ENCODE measurements at places on chromosomes 7 and 10. TPM values are rescaled to one million over a fixed set of nuclear protein-coding genes. Genes with fewer than 3 reads are reported as not detected.

GRCh38 chr7:75740846-75741497, 2.2 kb upstream of the HIP1 start:
- H3K27ac ChIP-seq: no peak overlapping the region
- DNase-seq: no peak
- no peaks in the 10 kb centered on the region for H3K36me3 ChIP-seq
- H3K4me1 ChIP-seq: no peaks in the 10 kb centered on the region

DNA sequence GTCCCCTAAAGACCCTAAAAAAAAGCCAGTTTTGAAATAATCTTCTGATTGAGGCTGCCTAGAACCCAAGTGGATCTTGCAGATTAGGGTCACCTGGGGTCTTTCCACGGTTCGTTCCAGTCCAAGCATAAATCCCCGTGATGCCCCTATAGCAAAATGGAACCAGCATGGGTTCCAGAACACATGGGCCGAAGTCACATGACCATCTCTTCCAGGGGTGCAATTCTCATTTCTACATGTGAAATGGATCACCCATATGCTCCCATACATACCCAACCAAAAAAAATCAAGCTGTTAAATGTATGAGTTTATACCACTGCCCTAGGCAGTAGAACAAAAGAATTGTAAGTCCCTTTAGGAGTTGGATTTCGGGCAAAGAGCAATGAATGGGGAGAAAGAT, 245.4 kb downstream of the SKIDA1 start:
- H3K4me3 ChIP-seq: no peak overlapping the region
- H3K27ac ChIP-seq: no peak overlapping the region
- H3K27me3 ChIP-seq: no peaks in the 10 kb centered on the region
- no peak for DNase-seq

DNA sequence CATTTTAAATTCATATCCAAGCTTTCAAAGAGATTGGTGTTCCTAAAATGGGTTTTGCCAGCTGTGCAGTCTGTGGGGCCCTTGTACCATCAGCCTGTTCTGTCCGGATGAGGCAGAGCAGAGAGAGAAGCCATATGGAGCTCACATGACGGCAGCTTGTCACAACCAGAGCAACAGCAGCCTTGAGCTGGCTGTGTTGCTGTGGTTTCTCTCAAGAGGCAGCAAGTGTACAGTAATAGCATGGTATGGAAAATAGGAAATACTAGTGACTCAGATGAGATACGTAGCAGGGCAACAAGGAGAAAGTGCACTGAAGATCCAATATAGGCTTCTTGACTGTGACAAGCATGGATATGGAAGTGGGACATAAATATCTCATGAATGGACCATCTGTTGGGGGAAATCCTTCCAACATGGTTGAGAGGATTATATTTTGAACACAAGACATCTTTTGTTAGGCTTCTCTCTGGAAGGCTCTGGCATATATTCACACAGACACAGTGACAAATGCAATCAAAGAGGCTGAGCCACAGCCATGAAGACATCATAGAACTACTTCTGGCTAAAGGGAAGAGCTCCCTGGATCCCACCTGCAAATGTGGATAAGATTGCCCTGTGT, 251.0 kb upstream of the TAC1 start:
- no peak for DNase-seq
- no peaks in the 10 kb centered on the region for H3K36me3 ChIP-seq
- no peak overlapping the region for H3K4me3 ChIP-seq
- H3K27ac ChIP-seq: no peak overlapping the region
- no peaks in the 10 kb centered on the region for H3K4me1 ChIP-seq

Gene TFPI2
- 18.8 TPM for total RNA-seq

DNA sequence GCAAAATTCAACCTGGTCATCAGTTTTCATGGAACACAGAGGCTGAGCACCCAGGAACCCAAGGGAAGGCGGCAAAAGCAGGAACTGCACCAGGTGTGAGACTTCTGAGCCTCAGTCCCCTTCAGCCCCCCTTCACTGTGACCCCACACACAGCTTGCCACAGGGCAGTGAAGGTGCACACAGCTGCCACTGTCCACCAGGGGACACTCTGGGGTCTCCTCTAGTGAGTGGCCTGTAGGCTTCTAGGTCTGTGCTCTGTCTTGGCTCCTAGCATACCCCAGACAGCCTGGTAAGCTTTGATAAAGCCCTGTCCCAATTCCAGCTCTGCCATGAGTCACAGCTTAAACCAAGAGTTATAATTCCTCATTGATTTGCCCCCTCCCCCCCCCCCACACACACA, 12.1 kb downstream of the KCNH2 start:
- H3K27ac ChIP-seq: no peak overlapping the region
- peak; percentile 31 for DNase-seq
- no peaks in the 10 kb centered on the region for H3K27me3 ChIP-seq
- H3K36me3 ChIP-seq: no peaks in the 10 kb centered on the region
- H3K4me1 ChIP-seq: no peaks in the 10 kb centered on the region

Gene EFCAB10
- total RNA-seq: not detected

Gene BAIAP2L1
- total RNA-seq: 20.8 TPM

- H3K4me3 ChIP-seq: peak overlapping the region; percentile 82
- DNase-seq: peak; percentile 55
- H3K27ac ChIP-seq: peak overlapping the region; percentile 98
Observed at GRCh38 chr7:8260871-8261694, 884 bp downstream of the ICA1 start.

Gene HMX3
- total RNA-seq: not detected

Gene BMS1
- 7.3 TPM for total RNA-seq

GRCh38 chr10:112389271-112389822, 15.4 kb downstream of the ACSL5 start:
- no peaks in the 10 kb centered on the region for H3K4me1 ChIP-seq
- H3K36me3 ChIP-seq: no peaks in the 10 kb centered on the region
- H3K27me3 ChIP-seq: no peaks in the 10 kb centered on the region
- no peak overlapping the region for H3K4me3 ChIP-seq
- no peak overlapping the region for H3K27ac ChIP-seq

Gene FFAR4
- total RNA-seq: 1.0 TPM

Gene CYP2C8
- 1.8 TPM for total RNA-seq

Gene ABCB4
- total RNA-seq: 0.69 TPM

DNA sequence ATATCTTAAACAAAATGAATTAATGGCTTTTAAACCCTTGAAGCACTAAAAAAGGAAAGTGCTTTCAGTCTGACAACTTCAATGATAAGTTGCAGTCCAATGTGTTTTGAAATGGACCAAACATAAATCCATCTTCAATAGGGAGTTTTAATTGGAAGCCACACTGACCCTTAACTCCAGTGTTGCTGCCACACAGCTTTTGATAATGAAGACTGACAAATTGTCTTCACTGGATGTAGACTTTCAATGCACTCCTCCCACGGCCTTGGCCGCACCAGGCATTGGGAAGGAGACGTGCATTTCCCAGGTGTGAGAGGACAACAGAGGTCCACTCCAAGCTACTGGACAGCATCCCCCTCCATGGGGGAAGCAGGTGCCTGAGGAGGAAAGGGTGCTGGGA, 159.0 kb upstream of the NRP1 start:
- DNase-seq: no peak
- H3K27ac ChIP-seq: no peak overlapping the region
- H3K4me3 ChIP-seq: no peak overlapping the region
- no peaks in the 10 kb centered on the region for H3K36me3 ChIP-seq
- H3K4me1 ChIP-seq: no peaks in the 10 kb centered on the region

- no peak for DNase-seq
- no peaks in the 10 kb centered on the region for H3K36me3 ChIP-seq
- no peak within 1 kb of the TSS for H3K4me3 ChIP-seq
- no peaks in the 10 kb centered on the region for H3K27me3 ChIP-seq
Observed at GRCh38 chr7:128671992-128672391, at the start of gene GARIN1A. Gene GARIN1A, plus strand, starts transcription at chr7:128672292. Its CDS starts 106 bp downstream, at chr7:128672398.

Gene TNS3
- 95.7 TPM for total RNA-seq

- no peaks in the 10 kb centered on the region for H3K4me1 ChIP-seq
- no peaks in the 10 kb centered on the region for H3K27me3 ChIP-seq
- no peak overlapping the region for H3K27ac ChIP-seq
- no peak overlapping the region for H3K4me3 ChIP-seq
- no peaks in the 10 kb centered on the region for H3K36me3 ChIP-seq
Observed at GRCh38 chr7:10802526-10802925, 171.1 kb upstream of the PHF14 start.

GRCh38 chr10:119103903-119104653, at the start of gene DENND10:
Gene DENND10, plus strand, starts transcription at chr10:119104113. Its CDS starts 30 bp downstream, at chr10:119104143.
- no peaks in the 10 kb centered on the region for H3K4me1 ChIP-seq
- peak within 1 kb of the TSS; percentile 85 for H3K4me3 ChIP-seq
- DNase-seq: peak; percentile 82
- H3K36me3 ChIP-seq: no peaks in the 10 kb centered on the region
- no peaks in the 10 kb centered on the region for H3K27me3 ChIP-seq

GRCh38 chr10:75083972-75084833, 27.3 kb upstream of the SAMD8 start:
- no peak overlapping the region for H3K27ac ChIP-seq
- H3K36me3 ChIP-seq: no peaks in the 10 kb centered on the region
- no peaks in the 10 kb centered on the region for H3K27me3 ChIP-seq
- H3K4me1 ChIP-seq: no peaks in the 10 kb centered on the region

Gene PAX4
- 0.09 TPM for total RNA-seq

GRCh38 chr10:1522237-1522636, 215.1 kb downstream of the ADARB2 start:
- no peaks in the 10 kb centered on the region for H3K4me1 ChIP-seq
- H3K27ac ChIP-seq: no peak overlapping the region
- H3K4me3 ChIP-seq: no peak overlapping the region
- DNase-seq: no peak

DNA sequence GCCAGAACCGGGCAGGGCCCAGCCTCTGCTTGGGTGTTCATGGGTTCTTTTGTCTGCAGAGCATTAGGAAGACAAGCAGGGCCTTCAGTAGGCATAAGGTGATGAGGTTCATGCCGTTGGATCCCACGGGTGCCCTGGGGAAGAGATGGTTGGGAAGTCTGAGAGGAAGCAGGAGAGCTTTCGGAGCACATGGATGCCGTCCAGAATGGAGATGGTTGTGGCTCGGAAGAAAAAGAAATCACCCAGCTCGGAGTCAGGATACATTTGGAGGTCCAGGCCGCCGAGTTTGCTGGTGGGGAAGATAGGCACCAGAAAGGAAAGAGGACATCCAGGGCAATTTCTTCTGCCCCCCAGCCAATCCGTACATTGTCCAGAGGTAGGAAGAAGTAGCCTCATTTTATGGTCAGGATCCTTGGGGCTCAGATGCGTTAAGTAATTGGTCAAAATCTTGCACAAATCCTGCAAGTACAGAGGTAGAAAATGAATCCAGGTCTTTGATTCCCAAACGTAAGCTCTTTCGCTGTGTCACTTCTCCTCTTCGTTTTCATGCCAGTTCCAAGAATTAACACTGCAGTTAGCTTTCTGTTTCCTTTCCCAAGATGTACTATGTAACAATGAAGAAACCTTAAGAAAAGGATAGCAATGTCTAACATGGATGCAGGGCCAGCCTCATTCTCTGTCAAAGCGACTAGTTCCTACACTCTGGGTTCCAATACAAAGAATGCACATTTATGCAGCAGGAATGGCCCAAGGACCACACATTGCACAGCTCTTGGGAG, 147.8 kb upstream of the KLF6 start:
- no peaks in the 10 kb centered on the region for H3K4me1 ChIP-seq
- H3K27me3 ChIP-seq: no peaks in the 10 kb centered on the region
- no peak for DNase-seq
- no peaks in the 10 kb centered on the region for H3K36me3 ChIP-seq
- H3K4me3 ChIP-seq: no peak overlapping the region
- H3K27ac ChIP-seq: no peak overlapping the region

Gene PSD
- total RNA-seq: 3.0 TPM

- no peaks in the 10 kb centered on the region for H3K36me3 ChIP-seq
- H3K4me1 ChIP-seq: no peaks in the 10 kb centered on the region
- no peak overlapping the region for H3K27ac ChIP-seq
- no peak overlapping the region for H3K4me3 ChIP-seq
- DNase-seq: no peak
- H3K27me3 ChIP-seq: no peaks in the 10 kb centered on the region
Observed at GRCh38 chr10:52956461-52956860, 183.9 kb upstream of the MBL2 start.

DNA sequence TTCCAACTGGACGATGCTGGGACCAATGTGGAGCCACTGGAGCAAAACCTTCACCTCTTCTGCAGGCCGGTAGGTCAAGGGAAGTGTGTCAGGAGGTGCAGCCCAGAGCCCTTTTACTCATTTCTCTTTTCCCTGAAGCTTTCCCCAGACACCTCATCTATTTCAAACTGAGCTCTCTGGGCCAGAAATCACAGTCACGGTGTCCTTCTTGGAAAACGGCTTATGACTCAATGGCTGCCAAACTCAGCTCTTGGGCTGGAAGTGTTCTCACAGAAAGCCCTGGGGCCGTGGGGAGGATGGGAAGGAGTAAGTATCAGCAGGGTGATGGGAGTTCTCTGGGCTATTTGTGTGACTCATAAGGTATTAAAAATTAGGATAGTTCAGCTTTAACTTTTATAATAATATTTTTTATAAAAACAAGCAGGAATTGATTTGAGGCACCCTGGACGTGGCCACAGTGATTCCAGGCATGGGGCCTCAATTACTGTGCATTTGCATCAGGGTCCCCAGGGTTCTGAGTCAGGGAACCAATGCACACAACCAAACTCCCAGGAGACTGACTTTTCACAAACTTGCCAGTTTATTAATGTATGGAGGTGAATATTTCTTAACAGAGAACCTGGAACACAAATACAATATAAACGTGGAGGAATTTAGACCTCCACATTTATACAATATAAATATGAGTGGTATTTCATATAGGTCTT, 187.4 kb upstream of the TMEM72 start:
- H3K4me3 ChIP-seq: no peak overlapping the region
- H3K27ac ChIP-seq: no peak overlapping the region
- DNase-seq: no peak
- no peaks in the 10 kb centered on the region for H3K4me1 ChIP-seq
- no peaks in the 10 kb centered on the region for H3K36me3 ChIP-seq

DNA sequence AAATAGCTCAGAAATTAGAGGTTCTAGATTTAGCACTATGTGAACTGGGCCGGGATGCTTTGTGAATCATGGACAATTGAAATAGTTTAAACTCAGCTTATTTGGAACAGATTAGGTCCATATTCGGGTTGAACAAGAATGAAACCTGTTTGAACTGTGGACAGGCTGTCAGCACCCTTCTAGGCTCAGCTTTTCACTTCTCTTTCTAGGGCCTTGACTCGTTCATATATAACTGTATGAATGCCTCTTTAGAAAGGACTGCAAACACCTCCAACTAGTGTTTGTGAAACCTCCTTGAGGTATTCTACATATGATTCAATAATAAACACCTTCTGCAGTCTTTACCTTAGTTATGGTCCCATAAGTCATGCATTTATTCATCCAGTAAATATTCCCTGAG, 115.6 kb downstream of the REEP3 start:
- peaks cover 4% of the 10 kb centered on the region for H3K4me1 ChIP-seq
- DNase-seq: no peak
- H3K27me3 ChIP-seq: no peaks in the 10 kb centered on the region

Gene PNLIP
- 10,599 TPM for total RNA-seq

Gene PPP3CB
- total RNA-seq: 16.6 TPM

DNA sequence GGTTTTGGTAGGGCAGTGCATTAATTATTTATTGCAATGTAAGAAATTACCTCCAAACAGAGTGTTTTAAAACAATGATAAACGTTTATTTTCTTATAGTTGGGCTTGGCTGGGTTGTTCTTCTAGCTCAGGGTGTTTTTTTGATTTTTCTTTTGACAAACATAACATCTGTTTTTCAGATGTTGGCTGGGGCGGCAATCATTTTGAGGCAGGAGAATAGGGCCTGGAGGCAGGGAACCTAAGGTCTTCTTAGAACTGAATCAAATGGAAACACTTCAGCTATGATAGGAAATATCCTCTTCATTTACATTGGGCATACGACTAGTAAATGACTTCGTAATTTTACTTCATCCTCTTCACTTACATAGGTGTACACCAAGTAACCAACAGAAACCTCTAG, 47.4 kb upstream of the NAMPT start:
- no peak for DNase-seq
- H3K27ac ChIP-seq: no peak overlapping the region
- no peak overlapping the region for H3K4me3 ChIP-seq
- no peaks in the 10 kb centered on the region for H3K4me1 ChIP-seq
- H3K27me3 ChIP-seq: no peaks in the 10 kb centered on the region
- H3K36me3 ChIP-seq: no peaks in the 10 kb centered on the region

Measured in pancreas (tissue), 10 donors.